ENCODE measurements at places on chromosomes 7 and 10.

GRCh38 chr10:132321726-132322125 is 10.3 kb upstream of the LRRC27 start:
- no peak for DNase-seq

DNA sequence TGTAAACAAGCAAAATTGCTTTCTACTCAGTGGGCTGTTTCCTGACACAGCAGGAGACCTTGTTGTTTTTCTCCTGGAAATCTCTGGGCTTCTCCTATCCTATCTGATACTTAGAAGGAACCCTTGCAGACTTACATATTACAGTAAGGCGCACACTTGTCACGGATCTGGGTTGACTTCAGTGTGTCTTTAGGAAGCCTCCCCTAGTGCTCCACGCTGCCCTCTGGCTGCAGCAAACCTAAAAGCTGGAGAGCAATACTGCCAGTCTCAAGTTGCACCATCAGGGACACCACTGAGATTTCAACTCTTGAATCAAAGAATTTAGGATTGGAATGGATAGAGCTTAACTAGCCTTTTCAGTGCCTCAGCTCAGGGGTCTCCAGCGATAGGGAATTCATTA is 495.3 kb downstream of the LRMDA start:
- no peak for DNase-seq

DNA sequence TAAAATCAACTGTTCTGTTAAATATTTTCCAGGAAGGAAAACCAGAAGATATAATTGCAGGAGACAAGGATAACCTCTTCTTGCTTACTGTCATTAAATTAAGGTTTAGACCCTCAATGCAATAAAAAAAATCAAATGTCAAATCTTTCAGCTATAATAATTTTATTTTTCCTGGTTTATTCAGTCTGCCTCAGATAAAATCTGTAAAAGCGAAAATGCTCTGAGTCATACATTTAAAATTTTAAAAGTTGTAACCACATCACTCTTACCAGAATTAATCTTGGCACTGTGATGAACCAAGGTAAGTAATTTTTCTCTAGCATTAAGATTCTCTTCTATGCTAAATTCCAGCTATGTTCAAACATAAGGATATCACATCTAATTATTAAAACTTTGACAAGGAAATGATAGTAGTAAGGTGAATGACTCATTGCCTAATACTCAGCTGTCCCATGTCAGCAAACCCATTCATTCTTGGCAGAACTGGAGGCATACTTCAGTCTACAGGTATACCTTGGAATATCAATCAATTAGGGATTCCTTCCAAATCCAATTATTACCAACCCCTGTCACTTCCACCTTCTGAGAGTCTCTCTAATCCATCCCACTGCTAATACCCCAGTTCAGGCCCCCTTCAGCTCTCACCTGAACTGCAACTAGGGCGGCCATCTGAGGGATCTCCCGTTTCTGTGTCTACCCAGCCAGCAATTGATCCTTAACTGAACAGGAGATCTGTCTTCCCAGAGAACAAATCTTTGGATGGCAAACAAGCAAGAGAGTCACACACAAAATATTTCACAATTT is 434.1 kb downstream of the GRM8 start:
- DNase-seq: no peak

GRCh38 chr7:28726555-28726954 is 231.6 kb downstream of the TRIL start:
- no peak for DNase-seq

DNA sequence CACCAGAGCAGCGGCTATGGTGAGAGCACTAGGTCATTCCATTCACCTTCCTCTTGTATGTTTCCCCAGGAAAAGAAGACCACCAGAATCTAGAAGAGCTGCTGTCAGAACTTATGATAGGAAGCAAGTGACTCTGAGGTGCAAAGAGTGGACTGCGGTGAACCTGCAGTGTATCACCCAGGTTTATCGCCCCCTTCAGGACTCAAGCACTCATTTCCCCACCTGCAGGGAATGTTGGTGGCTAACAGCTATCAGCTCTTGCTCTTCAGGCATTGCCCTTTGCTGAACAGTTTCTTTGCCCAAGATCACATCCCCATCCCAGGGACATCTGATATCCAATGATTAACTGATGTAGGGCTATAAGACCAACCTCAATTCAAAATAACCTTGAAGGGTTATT is 66.3 kb upstream of the IL6 start:
- DNase-seq: no peak

- DNase-seq: no peak
Observed at GRCh38 chr10:59894114-59894513, 12.2 kb downstream of the CCDC6 start.

DNA sequence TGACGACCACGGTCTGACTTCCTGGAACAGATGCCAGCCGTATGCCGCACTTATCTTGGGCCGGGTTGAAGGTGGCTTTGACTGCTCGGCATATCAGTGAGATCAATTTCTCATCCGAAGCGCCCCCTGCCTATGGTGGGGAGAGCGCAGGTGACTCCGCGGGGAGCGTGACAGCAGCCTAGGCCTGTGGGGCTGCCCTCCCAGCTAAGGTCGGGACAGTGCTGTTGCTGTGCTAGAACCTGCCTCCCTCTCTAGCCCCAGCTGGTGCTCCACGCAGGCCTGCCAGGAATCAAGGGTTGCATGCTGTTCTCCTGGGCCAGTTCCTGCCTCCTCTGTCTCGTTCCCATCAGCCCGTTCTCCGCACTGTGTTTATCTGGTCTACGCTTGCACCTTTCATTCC is 49.8 kb downstream of the PODXL start:
- DNase-seq: no peak

- no peak for DNase-seq
Observed at GRCh38 chr7:6271060-6271658, 1.3 kb downstream of the CYTH3 start.

GRCh38 chr10:122853665-122854313 is 8.1 kb upstream of the CUZD1 start:
- peak; percentile 36 for DNase-seq

DNA sequence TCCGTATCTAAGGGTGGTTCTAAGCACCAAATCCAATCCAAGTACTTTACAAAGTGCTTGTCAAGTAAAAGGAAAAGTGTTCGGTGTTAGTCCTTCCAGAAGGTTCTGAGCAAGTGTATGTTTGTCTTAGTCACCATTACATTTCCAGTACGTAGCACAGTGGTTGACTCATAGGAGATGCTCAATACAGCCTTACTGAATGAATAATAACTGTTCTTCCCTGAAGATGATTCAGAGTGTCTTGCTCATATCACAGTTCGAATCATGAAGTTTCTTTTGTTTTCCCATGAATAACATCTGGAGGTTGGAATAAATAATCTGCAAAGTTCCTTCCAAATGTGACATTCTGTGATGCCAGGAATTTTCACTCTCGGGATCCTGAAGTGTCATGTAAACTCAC is 53.4 kb downstream of the WNT2 start:
- peak; percentile 78 for DNase-seq

GRCh38 chr10:78889536-78890063 is 179.2 kb upstream of the ZMIZ1 start:
- no peak for DNase-seq

- no peak for DNase-seq
Observed at GRCh38 chr7:122299624-122300210, 4.8 kb downstream of the FEZF1 start.

DNA sequence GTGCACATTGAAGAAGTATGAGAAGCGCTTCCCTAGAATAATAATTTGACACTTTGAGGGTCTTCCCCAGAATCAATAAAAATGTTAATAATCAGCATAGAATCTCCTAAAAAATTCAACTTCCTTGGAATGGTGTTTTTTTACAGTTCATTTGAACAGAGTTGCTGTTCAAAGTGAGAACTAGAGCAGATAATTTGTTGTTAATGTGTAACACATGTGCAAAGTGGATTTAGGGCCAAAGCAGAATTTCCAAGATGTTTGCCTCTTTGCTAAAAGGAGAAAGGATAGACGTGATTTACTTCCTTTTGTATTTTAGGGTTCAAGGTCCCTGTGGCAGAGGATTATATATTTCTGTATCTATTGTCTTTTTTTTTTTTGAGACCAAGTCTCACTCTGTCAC is 73.8 kb downstream of the ZNF277 start:
- no peak for DNase-seq

GRCh38 chr7:26782501-26782900 is 81.9 kb downstream of the SKAP2 start:
- no peak for DNase-seq

DNA sequence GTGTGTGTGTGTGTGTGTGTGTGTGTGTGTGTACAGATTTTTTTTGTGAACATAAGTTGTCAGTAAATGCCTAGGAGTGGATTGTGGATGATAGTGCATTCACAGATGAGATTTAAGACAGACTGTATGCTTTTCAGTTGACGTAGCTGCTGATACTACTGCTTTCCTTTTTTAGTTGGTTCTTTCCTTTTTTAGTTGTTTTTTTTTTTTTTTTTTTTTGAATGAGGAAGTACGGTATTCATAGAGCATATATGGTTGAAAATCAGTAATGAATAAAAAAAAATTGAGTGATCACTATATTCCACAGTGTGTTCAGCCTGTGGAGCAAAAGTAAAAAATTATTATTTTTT is 80.5 kb downstream of the RBM33 start:
- no peak for DNase-seq

GRCh38 chr10:36669615-36670352 is 455.6 kb upstream of the ANKRD30A start:
- DNase-seq: no peak

GRCh38 chr7:68309271-68309670 is 1289.0 kb upstream of the AUTS2 start:
- DNase-seq: no peak

DNA sequence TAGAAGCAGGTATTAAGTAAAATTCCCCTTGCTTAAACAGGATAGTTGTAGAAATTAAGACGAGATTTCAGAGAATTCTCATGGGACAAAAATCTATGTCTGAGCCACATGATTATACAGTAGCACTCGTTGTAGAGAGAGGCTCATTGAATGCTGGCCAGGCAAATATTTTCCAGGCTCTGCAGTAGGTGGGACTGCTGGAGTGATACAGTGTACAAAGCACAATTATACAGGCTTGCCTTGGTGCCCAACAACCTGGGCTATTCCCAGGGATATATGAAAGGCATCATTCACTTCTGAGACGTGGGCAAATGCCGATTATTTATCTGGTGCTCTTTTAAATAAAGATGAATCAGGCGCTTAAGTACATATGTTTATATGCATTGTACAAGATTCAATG is 380.6 kb downstream of the PHTF2 start:
- DNase-seq: no peak

DNA sequence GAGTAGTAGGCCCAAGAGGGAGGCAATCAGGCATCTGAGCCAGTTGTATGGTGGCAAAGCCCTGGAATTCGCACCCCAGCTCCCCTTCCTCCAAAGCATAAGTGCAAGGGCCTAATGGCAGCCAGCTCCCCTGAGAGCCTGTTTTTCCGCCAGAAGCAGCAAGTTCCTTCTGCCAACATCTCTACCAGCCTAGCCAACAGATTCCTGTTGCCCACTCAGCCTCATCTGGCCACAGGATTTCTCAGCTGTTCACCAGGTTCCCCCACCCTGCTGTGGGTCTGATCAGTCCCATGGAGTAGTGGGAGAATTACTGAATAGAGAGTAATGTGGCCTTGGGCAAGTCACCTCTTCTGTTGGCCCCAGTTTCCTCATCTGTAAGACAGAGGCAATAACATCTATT is 186.2 kb upstream of the PDE1C start:
- no peak for DNase-seq

GRCh38 chr7:34165927-34166550 is 260.7 kb downstream of the BMPER start:
- DNase-seq: no peak

DNA sequence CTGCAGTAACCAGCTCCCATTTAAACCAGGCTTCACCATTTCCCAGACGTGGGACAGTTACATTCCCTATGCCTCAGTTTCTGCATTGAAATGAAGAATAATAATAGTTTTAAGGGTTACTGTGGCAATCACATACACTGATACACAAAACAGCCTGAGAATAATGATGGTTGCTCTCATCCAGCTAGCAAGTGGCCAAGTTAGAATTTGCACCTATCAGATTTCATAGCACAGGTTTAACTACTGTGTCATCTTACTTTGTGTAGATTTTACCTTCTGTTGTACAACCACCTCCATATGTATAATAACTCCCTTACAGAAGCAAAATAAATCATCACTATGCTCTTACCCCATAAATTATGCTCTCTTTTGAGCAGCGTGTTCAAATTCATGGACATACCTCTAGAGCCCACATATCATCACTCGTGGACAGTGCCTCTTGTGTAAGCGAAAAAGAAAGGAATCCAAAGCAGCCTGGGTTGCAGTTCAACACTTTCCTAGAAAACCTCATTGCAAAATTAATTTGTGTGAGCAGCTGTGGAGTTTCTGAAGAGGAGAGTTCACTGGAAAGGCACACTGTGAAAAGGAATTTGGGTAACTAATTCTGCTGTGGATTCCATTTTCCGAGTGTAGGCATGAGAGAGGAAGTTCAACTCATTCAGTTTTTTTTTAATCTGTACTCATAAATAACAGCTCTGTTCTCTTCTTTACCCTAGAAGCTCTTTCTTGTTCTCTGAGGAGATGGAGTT is 492.5 kb downstream of the ARL4A start:
- DNase-seq: no peak

GRCh38 chr10:26499426-26499825 is 61.3 kb downstream of the APBB1IP start:
- no peak for DNase-seq

DNA sequence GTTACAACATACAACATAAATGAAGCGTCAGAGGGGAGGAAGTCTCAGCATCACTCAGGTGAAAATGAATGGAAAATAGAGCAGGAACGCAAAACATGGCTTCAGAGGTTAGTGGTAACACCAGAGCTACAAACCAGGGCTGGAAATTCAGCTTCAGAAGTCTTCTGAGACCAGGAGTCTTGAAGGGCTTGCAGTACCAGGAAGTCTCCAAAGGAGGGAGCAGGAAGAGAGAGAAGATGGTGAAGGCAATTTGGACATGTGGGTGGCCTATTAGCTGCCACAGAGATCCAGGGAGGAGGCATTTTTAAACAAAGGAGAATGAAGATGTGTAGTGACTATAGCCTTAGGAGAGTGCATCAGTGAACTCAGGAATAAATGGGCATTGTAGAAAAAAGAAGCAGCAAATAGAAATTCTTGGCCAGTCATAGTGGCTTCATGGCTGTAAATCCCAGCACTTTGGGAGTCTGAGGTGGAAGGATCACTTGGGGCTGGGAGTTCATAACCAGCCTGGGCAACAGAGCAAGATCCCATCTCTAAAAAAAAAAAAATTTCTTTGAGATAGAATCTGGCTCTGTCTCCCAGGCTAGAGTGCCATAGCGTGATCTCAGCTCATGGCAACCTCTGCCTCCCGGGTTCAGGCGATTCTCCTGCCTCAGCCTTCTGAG is 9.3 kb upstream of the TET1 start:
- no peak for DNase-seq

- DNase-seq: no peak
Observed at GRCh38 chr7:15600298-15600697, 38.5 kb upstream of the AGMO start.

GRCh38 chr7:108122181-108122580 is 8.0 kb downstream of the LAMB4 start:
- no peak for DNase-seq

- DNase-seq: no peak
Observed at GRCh38 chr7:142670511-142670910, 78.8 kb upstream of the PRSS1 start.

GRCh38 chr7:100169147-100169850 is 882 bp upstream of the GAL3ST4 start:
- DNase-seq: no peak

- no peak for DNase-seq
Observed at GRCh38 chr10:71970331-71970730, 6.1 kb downstream of the CHST3 start.

- DNase-seq: no peak
Observed at GRCh38 chr10:109348324-109348723, 575.0 kb downstream of the XPNPEP1 start.

GRCh38 chr10:30742471-30742870 is 112.9 kb upstream of the LYZL2 start:
- no peak for DNase-seq

- no peak for DNase-seq
Observed at GRCh38 chr10:52729271-52730104, 43.1 kb downstream of the MBL2 start.
